ENCODE measurements at places on chromosomes 3 and 15.

DNA sequence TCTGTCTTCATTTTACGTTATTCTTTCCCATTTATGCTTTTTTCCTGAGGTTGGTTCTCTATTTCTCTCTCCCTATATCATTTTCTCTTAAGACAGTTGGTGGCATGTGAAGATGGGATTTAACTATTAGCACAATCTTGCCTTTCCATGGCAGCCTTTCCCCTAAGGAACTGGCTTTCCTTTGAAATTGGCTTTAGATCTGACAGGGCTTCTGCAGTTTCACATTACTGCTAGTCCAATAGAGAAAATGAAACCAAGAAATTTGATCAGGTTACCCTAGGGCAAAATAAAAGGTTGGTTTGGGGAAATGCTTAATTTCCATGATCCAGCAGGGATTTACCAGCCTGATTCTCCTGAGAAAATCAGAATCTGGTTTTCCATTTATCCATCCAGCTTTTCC is 22.7 kb upstream of the CHL1 start:
- no peak for DNase-seq

- DNase-seq = peak; percentile 47
These were observed 51.2 kb upstream of the SAMMSON start for GRCh38 chr3:69948246-69948862.

- no peak for DNase-seq
These were observed 43.7 kb upstream of the GNB5 start for GRCh38 chr15:52234596-52235541.

- DNase-seq = no peak
These were observed 26.1 kb downstream of the CD276 start for GRCh38 chr15:73710321-73710720.

DNA sequence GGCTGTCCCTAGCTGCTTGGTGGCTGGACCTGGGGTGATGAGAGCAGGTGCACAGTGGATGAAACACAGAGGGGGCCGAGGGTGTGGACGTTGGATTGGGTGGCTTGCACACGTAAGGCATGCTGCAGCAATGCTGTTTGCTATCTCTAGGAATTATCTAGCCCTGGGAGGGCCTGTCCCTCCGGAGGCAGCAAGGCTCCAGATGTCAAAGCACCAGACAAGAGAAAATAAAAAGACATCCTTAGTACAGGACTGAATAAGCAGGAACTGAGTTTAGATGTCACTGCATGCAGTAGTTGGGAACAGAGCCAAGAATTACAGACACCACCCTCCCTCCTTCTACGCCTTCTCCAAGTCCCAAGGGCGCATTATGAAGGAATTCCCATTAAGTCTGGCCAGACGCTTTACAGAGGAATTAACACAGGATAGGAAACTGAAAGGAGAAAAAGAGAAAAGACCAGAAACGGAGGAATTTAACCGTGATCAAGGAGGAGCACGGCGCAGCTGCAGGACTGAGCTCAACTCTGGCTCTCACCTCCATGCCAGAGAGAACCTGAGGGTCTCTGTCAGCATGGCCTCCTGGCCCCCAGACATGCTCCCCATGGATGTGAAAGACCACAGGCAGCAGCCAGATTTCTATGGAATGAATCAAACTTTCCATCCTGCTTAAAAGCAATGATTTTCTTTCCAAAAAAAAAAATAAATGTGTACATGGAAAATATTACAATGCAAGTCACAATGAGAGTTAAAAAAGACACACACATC is 13.8 kb downstream of the ATP10A start:
- DNase-seq = peak; percentile 53
